Esophagus squamous epithelium (tissue), 5 donors: ENCODE measurements at places on chromosomes 5 and 9.

- DNase-seq = no peak
Measured at GRCh38 chr5:111972548-111972947, 215.6 kb upstream of the NREP start.

- DNase-seq = no peak
Measured at GRCh38 chr9:3628239-3628638, 102.4 kb upstream of the RFX3 start.

DNA sequence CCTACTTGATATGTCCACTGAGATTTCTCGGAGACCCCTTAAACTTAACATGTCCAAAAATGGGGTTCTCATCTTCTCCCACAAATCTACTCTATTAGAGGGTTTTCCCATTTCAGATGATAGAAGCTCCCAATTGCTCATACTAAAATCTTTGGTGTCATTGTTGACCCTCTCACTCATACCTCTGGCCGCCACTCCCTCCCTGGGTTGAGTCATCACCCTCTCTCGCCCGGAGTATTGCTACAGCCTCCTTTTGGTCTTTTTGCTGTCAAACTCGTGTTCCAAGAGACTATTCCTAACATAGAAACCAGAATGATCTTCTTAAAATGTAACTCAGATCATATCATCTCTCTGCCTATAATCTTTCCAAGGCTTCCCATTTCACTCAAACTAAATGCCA, 91.0 kb upstream of the GNAQ start:
- DNase-seq = no peak

DNA sequence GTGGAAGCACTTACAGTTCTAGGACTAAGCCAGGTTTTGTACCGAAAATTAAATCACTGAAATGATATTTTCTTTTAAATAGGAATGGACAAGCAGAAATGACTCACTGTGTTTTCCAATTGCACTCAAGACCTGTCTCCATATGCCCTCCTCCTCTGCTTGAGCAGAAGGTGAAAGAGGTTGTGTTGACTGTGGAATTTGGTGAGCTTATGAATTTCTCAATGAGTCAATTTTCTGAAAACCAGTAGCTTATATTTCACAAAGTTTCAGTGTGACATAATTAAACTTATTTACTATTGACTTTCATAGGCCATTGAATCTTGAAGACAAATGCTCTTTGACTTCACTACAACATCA, 249.9 kb downstream of the NPR3 start:
- DNase-seq = no peak

- DNase-seq = no peak
Measured at GRCh38 chr9:16082796-16083195, 530.0 kb downstream of the CCDC171 start.

- no peak for DNase-seq
Measured at GRCh38 chr9:127812936-127813675, 10.4 kb downstream of the FPGS start.

DNA sequence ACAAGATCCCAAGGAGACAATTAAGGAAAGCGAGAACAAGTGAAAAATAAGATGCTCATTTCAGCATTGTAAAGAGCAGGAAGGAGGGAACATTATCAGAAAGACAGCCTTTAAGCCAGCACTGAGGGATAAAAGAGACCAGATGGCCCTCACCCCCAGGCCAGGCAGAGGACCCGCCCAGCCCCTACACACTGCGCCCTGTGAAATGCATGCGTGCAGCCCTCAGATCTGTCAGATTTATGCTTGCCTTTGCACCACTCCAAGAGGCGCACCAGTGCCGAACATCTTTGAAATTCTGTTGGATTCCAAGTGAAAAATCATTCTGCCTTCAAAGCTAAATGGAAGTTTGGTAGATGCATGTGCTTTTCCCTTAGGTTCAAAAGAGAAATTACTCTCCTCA, 378.0 kb downstream of the MLLT3 start:
- DNase-seq = no peak

DNA sequence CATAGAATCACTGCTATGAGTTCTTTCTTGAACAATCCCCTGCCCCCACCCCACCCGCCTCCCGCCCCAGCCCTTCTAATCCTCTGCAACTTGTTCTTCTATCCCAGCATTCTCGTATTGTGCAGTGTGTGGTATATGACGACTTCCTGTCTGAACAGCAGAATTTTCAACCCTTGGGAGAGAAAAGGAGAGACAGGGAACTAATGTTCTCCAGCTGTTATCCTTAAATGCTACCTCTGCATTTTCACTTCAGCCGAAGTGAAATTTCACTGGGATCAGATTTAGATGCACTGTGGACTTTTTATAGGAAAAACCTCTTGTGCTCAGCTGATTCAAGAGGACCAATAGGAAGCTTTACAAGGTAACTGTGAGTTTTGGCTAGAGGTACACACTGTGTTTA, 2.2 kb downstream of the FBXL7 start:
- DNase-seq = no peak

DNA sequence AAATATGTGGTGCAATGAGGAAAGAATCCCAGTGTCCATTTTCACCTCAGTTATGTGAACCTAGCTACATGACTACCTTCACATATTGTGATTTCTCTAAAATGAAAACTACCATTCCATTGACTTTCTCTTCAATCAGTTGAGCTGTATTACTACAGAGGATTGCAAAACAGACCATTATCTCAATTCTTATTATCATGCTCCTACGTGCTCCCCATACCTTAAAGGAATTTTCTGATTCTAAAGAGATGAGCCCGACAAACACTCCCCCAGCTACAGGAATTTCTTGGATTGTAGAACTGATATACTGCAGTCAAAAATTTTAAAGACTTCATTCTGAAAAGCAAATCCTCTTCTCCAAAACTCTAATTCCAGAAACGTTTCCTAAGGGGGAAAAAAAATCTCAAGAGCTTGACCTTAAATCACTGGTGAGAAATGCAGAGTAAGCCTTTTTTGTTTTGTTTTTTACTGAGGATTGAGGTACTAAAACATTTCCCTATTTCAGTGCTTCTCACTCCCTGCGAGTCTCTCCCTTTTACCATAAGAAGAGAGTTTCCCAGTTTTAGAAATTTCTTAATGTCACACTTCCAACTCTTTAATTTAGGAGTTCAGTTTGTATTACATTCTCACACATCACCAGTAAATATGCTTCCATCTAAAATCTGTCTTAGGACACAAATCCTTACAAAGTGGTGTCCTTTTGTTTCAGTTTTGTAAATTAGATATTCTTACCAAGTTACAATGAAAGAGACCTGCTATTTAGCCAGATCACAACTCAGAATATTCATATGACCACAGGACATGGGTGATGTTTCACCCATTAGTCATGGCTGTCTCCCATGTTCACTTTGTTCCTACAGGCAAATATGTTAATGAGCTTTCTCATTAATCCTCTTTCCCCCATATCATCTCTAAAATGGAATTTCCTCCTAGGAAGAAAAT, 203.8 kb downstream of the TSSK1B start:
- DNase-seq = no peak

- no peak for DNase-seq
Measured at GRCh38 chr9:93451849-93452709, 594 bp downstream of the FAM120A start.

DNA sequence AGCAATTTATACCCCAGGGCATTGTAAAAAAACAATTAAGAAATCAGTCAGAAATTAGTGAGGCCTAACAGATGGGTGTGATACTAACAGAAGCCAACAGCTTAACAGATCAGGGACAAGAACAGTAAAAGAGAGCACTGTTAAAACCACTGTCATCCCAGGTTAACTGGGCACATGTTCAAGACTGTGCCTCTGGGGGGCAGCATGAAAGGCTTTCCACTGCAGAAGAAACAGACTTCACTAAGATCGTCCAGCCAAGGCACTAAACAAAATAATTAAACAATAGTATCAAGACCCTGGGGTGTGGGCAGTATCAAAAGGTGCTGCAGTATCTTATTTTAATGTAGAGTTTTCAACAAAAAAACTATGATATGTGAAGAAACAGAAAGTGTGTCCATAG, 43.5 kb downstream of the FBN2 start:
- no peak for DNase-seq

DNA sequence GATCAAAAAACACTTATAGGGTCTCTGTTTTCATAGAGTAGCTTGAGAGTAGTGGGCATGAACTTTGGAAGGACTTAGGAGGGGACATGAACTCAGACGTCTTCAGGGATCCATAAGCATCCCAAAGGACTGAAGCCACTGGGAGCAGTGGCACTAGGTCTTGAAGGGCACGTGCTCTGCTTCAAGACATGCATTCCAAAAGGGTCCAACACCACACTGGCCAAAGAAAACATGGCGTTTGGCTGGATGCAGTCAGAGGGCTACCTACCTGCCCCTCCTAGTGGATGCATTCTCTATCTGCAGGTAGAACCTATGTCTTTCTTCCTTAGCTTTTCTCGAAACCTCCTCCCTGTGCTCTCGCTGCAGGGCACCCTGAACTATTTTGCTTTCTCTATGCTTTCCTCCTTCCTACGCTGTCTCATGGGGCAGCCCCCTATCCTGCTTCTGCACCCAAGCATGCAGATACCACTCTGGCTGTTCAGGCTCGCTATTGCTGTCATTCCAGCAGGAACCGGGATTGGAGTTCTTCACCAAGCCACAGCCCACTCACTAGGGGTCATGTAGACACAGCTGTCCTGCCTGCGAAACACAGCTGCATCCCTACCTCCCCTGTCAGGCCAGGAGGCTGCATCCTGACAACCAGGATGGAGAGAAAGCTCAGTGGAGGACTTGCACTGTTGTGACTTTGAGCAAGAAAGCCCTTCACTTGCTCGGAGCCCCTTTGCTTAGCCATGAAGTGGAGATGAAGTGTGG, 11.9 kb downstream of the FAM240B start:
- no peak for DNase-seq

DNA sequence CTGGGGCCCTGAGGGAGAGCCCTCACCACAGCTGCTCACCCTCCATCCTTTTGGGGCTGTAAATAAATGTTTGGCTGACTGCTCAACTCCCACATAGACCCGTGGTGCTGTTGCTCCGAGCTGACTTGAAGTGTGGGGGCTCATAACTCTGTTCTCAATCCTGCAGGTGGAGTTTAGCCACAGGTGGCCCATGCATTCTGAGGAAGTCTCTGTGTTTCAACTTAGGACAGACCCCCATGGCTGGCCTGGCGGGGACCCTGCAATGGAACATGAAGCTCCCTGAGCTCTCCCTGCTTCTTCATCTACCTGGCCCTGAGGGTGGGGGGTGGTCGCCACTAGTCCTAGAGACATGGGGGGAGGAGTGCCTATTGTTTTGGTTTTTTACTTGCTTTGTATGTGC, 19.7 kb downstream of the NDUFS6 start:
- DNase-seq = no peak

- DNase-seq = no peak
Measured at GRCh38 chr5:79301046-79301712, 65.2 kb downstream of the JMY start.

DNA sequence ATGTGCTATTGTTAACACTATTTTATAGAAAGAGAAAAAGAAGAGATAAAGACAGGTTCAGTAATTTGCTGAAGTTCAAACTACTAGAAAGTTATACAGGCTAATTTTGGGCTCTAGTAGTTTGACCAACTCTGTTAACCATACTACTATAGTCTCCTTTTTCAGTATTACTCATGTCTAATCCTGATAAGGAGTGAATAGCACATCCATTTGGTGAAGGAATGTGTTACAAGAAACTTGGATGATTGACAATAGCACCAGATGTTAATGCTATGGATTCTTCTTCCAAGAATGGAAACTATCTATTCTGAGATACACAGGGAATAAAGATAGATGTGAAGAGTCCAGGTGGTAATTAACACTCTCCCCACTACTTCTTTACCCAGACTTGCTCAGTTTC, 677.3 kb downstream of the PRELID2 start:
- DNase-seq = no peak

DNA sequence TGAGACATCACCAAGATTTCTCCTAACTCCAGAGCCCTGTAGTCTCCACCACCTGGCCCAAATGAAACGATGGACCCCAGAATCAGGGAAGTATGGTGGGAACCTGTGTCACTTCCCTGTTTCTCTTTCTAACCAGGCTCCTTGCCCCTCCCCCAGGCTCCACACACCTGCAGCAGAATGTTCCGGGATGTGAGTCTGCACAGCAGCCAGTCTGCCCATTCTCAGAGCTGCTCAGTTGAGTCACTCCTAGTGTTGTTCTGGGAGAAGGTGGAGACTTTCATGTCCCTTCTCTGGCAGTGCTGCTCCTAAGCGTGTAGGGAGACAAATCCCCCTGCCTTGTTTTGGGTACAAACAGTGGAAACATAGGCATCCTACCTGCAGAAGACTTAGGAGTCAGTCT, 76.0 kb upstream of the XPA start:
- no peak for DNase-seq

DNA sequence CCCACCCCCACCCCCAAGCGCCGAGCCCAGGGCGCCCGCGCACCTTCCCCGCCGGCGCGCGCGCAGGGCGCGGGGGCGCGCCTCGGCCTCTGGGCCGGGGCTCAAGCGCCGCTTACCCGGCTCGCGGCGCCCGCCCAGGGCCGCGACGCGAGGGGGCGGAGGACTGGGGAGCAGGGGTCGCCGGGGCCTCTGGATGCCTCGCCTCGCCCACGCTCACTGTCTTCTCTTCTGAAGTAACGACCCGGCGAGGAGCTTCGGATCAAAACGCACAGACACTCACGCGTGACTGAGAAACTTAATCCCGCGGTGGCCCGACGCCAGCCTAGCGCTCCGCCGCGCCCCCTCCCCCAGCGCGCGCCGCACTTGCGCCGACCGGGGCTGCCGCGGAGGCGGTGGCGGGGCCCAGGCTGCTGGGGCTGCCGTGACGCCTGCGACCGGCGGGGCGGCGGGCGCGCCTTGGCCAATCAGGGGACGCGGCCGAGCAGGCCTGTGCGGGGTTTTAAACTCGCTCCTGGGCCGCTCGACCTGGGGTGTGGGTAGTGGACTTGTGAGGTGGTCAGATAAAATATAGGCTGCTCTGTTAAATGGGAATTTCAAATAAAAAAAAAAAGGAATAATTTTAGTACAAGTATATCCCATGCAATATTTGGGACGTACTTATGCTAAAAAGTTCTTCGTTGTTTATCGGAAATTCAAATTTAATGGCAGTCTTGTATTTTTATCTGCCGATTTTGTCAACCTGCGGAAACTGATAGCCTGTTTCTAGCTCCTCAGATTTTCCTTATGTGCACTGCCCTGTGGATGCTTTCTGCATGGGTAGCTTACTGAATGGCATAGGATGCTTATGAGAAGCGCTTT, at the start of gene MPDZ:
TSS of gene MPDZ (minus strand) at position 409 of the 858 bp plus-strand sequence. CDS start 29,377 bp downstream, outside the sequence.
- DNase-seq = no peak

- no peak for DNase-seq
Measured at GRCh38 chr5:155676967-155677366, 650.0 kb upstream of the SGCD start.

DNA sequence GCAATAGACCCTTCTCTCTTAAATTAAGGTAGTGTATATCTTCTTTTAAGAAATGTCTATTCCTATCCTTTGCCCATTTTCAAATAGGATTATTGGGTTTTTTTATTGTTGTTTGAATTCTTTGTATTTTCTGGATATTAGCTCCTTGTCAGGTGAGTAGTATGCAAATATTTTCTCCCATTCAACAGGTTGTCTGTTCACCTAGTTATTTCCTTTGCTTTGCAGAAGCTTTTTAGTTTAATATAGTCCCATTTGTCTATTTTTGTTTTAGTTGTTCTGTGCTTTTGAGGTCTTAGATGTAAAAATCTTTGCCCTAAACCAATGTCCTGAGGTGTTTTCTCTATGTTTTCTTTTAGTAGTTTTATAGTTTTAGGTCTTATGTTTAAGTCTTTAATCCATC, 104.7 kb downstream of the CWC27 start:
- no peak for DNase-seq

GRCh38 chr5:151739939-151740335, 18.5 kb downstream of the ATOX1 start:
- DNase-seq = no peak
